ENCODE measurements at places on chromosomes 4 and X.

GRCh38 chr4:178387756-178388155 lies 945.5 kb upstream of the AGA start:
- DNase-seq, result no peak

GRCh38 chr4:56102601-56103000 lies 153.9 kb downstream of the CEP135 start:
- no peak for DNase-seq

DNA sequence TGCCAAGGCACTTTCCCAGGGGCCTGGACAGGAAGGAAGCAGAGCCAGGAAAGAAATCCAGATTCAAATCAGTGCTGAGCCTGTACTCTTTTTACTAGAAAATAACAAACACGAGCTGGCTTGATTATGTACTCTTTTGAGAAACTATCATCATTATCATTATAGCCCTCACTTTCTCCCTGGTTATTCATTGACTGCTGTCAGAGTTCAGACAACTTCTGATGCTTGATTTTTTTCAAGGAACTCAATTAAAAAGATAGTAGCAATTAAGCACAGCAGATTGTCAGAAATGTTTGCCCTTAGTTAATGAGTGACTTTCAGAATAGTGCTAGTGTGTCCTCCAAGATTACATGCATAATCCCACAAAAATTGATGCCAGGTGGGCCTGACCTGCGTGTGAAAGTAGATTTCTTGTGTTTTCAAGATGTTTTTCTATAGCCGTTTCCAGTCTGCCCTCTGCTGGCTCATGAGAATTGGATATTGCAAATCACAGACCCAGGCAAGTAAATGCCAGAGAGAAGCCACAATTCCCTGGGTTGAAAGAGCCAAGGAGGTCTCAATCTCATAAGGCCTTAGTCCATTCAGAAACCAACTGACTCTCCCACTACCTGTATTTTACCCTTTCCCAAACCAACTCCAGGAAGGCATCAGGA lies 14.3 kb upstream of the PNPLA4 start:
- no peak for DNase-seq

DNA sequence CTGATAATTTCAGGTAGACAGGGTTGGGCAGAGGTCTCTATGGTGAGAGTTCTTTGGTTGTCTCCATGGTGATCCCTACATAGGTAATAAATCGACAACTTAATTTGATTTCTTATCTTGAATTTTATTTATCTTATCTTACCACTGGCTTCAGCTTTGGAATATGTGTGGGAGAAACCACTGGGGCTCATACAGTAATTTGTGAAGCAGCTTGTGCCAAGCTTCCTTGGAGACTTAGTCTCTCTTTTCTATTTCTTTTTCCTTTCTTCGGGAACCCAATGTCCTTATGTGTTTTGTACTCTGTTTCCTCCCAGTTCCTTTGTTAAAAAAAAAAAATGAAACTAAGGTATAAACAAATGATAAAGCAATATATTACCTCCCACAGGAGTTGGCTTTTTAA lies 242.4 kb upstream of the CNKSR2 start:
- no peak for DNase-seq

- no peak for DNase-seq
These were observed 3.7 kb downstream of the SRPX2 start for GRCh38 chrX:100647739-100648138.

DNA sequence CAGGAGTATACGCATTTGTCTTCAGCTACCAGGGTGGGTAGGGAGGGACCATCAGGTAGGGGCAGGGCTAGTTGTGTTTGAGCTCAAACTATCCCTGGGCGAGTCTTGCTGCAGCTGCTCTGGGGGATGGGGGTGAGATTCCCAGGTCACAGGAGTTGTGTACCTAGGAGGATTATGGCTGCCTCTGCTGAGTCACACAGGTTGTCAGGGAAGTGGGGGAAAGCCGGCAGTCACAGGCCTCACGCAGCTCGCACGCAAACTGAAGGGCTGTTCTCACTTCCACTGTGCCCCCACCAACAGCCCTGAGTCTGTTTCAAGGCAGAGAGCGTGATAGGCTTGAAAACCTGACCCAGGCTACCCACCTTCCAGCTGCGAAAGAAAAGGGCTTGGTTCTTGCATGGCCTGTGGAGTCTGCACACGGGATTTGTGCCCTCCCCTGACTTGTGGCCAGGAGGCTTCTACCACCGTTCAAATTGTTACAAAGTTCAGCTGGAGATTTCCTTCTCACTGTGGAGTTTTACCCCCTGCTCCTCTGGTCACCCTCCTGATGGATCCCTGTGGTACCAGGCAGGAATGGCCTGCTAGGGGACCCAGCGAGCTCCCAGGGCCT lies 63.8 kb downstream of the ARFIP1 start:
- DNase-seq, result no peak

GRCh38 chr4:103400405-103400804 lies 202.3 kb upstream of the CENPE start:
- DNase-seq, result no peak

DNA sequence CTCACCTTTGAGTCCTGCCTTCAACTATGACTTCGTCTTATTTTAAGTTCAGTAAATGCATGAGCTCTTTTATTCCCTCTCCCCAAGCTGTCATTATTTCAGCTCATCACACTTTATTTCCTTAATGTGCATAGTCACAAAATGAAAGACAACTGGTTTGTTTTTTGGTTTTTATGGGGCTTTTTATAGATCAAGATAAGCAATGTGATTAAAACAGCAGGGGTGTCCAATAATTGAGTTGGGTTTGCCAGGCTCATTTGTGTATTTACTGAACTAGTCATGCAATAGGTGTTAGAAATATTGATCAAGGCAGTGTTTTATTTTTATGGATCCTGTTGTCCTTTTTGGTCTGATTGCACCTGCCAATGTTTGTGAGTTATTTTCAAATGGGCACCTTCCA lies 102.2 kb downstream of the FRMPD4 start:
- no peak for DNase-seq

DNA sequence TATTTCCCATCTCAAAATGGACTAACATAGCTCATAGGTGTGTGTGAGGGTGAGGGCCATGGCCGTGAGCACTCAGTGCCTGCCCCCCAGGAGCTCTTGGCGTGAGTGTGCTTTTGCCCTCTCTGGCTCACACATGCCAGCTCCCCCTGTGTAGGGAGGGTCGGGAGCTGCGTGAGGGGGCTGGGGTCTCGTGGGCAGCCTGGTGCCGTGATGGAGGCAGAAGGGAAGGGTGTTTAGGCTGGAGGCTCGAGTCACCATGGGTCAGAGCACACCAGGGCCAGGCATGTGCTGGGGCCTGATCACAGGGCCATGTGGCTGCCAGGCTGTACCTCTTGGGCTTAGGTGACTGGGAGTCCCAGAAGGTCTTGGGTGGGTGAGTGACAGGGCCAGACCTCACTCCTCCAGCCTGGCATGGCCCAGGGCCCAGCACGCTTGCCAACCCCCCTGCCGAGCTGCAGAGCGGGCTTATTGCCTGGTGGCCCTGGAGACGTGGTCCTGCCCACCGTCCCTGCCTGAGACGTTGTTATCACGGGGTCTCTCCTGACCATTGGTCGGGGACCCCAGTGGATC lies 44.0 kb downstream of the ADRA2C start:
- no peak for DNase-seq

- DNase-seq, result no peak
These were observed 69.0 kb upstream of the PSAPL1 start for GRCh38 chr4:7503559-7504249.

DNA sequence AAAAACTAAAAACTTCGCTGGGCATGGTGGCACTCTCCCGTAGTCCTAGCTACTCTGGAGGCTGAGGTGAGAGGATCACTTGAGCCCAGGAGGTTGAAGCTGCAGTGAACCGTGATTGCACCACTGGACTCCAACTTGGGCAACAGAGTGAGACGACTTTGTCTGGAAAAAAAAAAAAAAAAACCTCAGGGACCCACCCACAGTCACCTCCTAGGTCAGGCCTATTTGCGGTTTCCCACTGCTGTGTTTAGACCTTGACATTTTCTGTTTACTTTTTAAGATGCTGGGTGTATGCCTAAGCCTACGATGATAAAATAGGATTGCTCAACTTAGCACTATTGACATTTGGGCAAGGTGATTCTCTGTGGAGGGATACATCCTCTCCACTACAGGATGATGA lies 197.4 kb upstream of the TBL1X start:
- no peak for DNase-seq

DNA sequence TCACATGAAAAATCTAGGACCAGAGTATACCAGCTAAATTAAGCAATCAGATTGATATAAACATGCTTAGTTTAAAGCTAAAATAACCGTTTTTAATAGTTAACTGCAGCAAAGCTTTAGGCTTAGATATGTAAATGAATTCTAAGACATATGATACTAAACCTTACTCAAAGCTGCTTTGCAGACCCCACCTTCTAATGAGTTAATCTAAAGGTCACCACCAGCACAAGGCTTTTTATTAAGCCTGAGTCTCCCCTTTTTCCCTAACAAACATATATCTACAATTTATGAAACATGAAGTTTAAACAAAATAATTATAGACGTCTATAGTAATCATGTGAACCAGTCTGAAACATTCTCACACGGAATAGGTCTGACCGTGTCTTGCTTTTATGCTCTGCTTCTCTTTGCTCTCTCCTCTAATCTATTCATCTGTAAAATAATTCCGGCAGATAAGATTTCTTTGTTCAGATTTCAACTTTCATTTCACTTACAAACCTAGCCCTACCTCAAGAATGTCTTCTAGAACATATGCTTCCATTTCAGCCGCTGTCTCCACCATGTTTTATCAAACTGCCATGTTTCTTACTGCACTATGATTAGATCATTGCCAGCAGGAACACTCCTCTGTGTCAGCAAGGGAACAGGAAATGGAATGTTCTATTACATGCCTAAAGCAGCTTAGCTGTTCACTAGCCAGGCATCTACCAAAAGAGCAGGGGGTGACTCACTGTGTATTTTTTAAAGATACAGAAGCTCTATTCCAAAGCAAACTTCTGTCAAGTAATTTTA lies 35.9 kb downstream of the ANKRD17 start:
- DNase-seq, result peak; percentile 8

GRCh38 chr4:149914119-149915115 lies 98.8 kb upstream of the IQCM start:
- DNase-seq, result no peak

DNA sequence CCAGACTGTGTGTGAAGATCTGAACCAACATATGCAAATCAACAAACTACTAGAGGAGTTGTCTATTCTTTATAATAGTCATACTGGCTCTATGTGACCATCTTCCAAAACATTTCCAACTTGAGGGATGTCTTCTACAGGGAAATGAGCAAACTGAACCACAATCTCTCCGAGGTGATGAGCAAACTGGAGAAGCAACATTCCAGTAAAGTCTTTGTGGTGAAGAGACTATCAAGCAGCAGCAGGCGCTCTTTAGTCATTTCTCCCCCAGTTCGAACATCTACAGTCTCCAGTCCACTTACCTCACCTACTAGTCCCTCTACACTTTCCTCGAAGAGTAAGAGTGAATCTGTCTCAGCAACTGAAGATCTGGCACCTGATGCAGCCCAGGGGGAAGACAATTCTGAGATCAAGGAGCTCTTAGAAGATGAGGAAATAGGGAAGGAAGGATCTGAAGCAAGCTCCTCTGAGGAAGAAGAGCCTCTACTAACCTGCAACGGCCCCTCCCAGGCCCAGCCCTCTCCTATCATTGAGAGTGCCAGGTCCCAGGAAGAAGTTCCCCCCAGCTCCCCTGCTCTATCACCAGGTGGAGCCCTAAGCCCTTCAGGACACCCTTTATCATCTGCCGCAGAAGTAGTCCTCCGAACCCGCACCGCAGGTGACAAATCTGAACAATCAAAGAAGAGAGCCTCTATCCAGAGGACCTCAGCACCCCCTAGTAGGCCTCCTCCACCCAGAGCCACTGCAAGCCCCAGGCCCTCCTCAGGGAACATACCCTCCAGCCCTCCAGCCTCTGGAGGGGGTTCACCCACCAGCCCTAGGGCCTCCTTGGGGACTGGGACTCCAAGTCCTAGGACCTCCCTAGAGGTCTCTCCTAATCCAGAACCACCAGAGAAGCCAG lies 98.1 kb downstream of the HNRNPD start:
- no peak for DNase-seq

- DNase-seq, result no peak
These were observed 467.7 kb downstream of the IL15 start for GRCh38 chr4:142104041-142104440.

DNA sequence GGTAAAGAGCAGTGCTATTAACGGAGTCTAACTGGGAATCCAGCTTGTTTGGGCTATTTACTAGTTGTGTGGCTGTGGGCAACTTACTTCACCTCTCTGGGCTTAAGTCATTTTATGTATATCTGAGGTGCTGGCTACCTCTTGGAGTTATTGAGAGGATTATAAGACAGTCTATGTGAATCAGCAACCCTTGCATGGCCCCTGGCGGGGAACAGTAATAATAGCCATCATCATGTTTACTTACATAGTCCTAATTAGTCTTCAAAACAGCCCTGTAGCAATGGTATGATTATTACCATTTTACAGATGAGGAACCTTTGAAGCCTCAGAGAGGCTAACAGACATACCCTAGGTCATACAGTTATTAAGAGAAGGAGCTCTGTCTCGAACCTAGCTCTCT lies 1.5 kb downstream of the HPRT1 start:
- DNase-seq, result no peak

DNA sequence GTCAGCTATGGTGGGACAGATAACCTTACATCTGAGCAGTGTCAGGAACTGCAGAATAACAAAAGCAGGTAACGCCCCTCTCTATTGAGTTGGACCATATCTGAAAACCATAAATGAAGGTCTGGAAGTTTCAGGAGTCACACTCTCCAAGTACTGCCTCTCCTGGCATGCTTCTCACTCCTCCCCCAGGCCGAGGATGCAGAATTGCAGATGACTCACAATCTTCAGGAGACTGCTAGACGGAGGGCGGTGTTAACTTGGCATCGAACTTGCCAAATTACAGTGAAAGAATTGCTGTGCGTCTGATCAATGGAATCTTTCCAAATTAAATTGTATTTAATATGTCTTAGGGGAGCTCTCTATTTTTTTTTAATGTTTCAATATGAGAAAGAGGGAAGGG lies 67.1 kb upstream of the TRIM2 start:
- DNase-seq, result no peak

DNA sequence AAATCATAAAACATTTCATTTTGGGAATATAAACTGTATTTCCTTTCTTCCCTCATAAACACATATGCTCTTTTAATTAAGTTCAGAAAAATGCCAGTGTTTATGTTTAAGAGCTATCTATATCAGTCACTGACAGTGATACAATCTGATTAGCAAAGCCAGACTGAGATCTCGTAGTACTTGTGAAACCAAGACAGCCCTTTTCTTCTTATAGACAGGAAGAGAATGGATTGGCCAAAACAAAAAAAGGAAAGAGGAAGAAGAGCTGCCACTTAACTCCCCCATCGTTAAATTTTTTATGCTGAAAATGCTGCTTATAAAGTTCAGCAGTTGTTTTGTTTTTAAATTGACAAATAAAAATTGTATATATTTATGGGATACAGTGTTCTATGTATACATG lies 87.4 kb downstream of the PLAC1 start:
- no peak for DNase-seq

DNA sequence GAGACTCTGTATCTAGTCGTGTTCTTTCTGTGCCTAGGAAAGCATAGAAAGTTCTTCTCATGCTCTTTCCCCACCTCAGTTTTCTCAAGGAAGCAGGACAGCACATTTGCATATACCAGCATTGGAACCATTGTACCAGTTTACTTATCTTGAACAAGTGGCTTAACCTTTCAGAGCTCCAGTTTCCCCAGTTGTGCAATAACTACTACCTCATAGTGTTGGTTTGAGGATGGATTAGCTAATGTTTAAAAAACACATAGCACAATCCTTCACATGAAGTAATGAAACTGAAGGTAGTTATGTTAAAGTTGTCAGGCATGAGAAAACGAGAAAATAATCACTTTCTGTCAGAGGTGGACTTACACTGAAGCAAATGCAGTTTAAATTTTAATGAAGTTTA lies 92.2 kb upstream of the H2AZ1 start:
- DNase-seq, result no peak

- no peak for DNase-seq
These were observed 16.7 kb upstream of the ANKRD17 start for GRCh38 chr4:73275318-73275654.

All from stimulated activated CD8-positive, alpha-beta memory T cell treated with anti-CD3 and anti-CD28 coated beads, Interleukin-12 subunit alpha, Interleukin-12 subunit beta, amount 100 ng/mL, for 4 hours (primary cell).